ENCODE measurements at places on chromosomes 12 and 14. TPM values are rescaled to one million over a fixed set of nuclear protein-coding genes. Genes with fewer than 3 reads are reported as not detected.

EML5 gene
- 0.25 TPM for polyA plus RNA-seq

LBHD2 gene
- polyA plus RNA-seq: not detected

GSC gene
- 1.3 TPM for polyA plus RNA-seq

SELPLG gene
- 6.2 TPM for polyA plus RNA-seq

CCDC60 gene
- polyA plus RNA-seq: not detected

ACRBP gene
- polyA plus RNA-seq: not detected

SERPINA12 gene
- not detected for polyA plus RNA-seq

REM2 gene
- not detected for polyA plus RNA-seq

LMO3 gene
- 0.38 TPM for polyA plus RNA-seq

KCNA5 gene
- polyA plus RNA-seq: not detected

RARG gene
- polyA plus RNA-seq: 116 TPM

HOXC5 gene
- polyA plus RNA-seq: 1.3 TPM

MSRB3 gene
- polyA plus RNA-seq: 158 TPM

RNF212B gene
- not detected for polyA plus RNA-seq

PRB2 gene
- polyA plus RNA-seq: 0.16 TPM

TAS2R43 gene
- not detected for polyA plus RNA-seq

GPR65 gene
- polyA plus RNA-seq: 0.10 TPM

MYF6 gene
- polyA plus RNA-seq: not detected

SCNN1A gene
- 0.59 TPM for polyA plus RNA-seq

RPGRIP1 gene
- polyA plus RNA-seq: not detected

TAS2R20 gene
- polyA plus RNA-seq: not detected

RNFT2 gene
- 0.33 TPM for polyA plus RNA-seq

TSPAN9 gene
- 8.0 TPM for polyA plus RNA-seq

DBX2 gene
- not detected for polyA plus RNA-seq

ACSS3 gene
- 1.5 TPM for polyA plus RNA-seq

ATL1 gene
- polyA plus RNA-seq: 11.4 TPM

ACOT4 gene
- 1.3 TPM for polyA plus RNA-seq

MAP3K12 gene
- 8.7 TPM for polyA plus RNA-seq

GPRC5A gene
- 85.9 TPM for polyA plus RNA-seq
